Aorta (tissue), 5 donors: ENCODE measurements at places on chromosomes 16 and 17. TPM values are rescaled to one million over a fixed set of nuclear protein-coding genes. Genes with fewer than 3 reads are reported as not detected.

GRCh38 chr16:66953462-66954096 lies 7.5 kb upstream of the CES3 start:
- no peak overlapping the region for H3K27ac ChIP-seq
- H3K4me3 ChIP-seq = no peak overlapping the region
- no peaks in the 10 kb centered on the region for H3K4me1 ChIP-seq
- no peaks in the 10 kb centered on the region for H3K27me3 ChIP-seq
- DNase-seq = no peak
- no peaks in the 10 kb centered on the region for H3K36me3 ChIP-seq

GRCh38 chr16:64365448-64365931 lies 756.4 kb downstream of the CDH11 start:
- H3K4me1 ChIP-seq = no peaks in the 10 kb centered on the region
- no peaks in the 10 kb centered on the region for H3K27me3 ChIP-seq
- DNase-seq = no peak

Gene BLMH
- total RNA-seq = 28.5 TPM

DNA sequence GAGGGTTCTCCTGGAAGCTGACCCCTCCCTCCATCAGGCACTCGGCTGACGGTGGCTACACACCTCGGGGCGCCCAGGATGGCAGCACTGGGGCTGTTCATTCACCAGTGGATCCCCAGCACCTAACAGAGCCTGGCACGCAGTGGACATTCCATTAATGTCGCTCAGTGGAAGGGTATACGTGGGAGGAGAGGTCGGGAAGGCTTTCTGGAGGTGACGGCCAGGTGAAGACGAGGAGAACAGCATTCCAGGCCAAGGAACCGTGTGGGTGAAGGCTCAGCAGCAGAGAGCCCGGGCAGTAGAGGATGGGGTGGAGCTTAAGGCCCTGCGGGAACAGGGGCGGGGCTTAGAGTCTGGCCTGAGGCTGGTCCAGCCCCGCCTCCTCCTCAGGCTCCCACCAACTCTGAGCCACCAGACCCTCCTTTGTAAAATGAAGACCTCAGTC lies 2.5 kb upstream of the HS3ST6 start:
- no peak overlapping the region for H3K27ac ChIP-seq
- no peaks in the 10 kb centered on the region for H3K36me3 ChIP-seq
- no peak overlapping the region for H3K4me3 ChIP-seq
- H3K4me1 ChIP-seq = no peaks in the 10 kb centered on the region

- H3K27ac ChIP-seq = no peak overlapping the region
- H3K27me3 ChIP-seq = peaks cover 3% of the 10 kb centered on the region
- DNase-seq = no peak
- H3K4me3 ChIP-seq = no peak overlapping the region
- no peaks in the 10 kb centered on the region for H3K4me1 ChIP-seq
- H3K36me3 ChIP-seq = no peaks in the 10 kb centered on the region
These were observed 6.8 kb downstream of the CDK10 start for GRCh38 chr16:89693289-89693731.

DNA sequence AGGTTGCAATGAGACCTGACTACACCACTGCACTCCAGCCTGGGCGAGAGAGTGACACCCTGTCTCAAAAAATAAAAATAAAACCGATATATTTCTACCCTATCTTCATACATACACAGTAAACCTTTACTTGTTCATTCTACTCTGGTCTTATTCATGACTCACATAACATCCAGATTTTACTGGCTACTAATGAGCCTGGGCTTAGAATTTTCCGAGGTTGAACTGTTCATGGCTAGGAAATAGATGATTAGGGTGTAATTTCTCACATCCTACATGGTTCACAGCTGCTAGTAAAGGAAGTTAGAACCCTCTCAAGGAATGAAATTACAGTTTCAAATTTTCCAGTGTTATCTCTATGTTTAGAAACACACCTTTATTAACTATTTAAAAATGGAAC lies 14.7 kb downstream of the GSPT1 start:
- H3K27me3 ChIP-seq = no peaks in the 10 kb centered on the region
- DNase-seq = no peak
- H3K4me3 ChIP-seq = no peak overlapping the region
- no peaks in the 10 kb centered on the region for H3K4me1 ChIP-seq

GRCh38 chr16:9805109-9805508 lies 377.1 kb downstream of the GRIN2A start:
- H3K4me3 ChIP-seq = no peak overlapping the region
- no peaks in the 10 kb centered on the region for H3K36me3 ChIP-seq
- H3K4me1 ChIP-seq = no peaks in the 10 kb centered on the region
- no peak overlapping the region for H3K27ac ChIP-seq
- no peaks in the 10 kb centered on the region for H3K27me3 ChIP-seq
- DNase-seq = no peak

- H3K36me3 ChIP-seq = peaks cover 19% of the 10 kb centered on the region
- no peaks in the 10 kb centered on the region for H3K27me3 ChIP-seq
- no peak overlapping the region for H3K4me3 ChIP-seq
- no peak for DNase-seq
These were observed 21.5 kb upstream of the MC1R start for GRCh38 chr16:89897204-89897603.

DNA sequence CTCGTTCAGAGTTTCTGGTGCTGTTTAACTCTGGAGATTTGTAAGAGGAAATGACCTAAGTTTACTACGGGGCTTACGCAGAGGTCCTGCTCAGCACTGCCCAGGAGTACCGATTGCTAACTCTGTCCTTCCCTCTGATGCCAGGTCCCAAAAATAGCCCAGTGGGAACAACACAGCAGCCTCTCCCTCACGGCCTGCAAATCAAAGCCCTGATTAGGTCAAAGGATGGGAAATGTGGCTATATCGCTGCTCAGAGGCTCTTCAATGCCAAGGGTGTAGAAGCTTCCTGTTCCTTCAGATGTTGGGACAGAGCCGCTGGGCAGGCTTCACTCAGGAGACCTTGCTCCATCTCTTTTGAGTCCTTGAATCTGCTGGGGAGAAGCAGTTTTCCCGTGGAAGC lies 174.2 kb upstream of the KCNJ16 start:
- no peak overlapping the region for H3K4me3 ChIP-seq
- no peaks in the 10 kb centered on the region for H3K36me3 ChIP-seq
- no peaks in the 10 kb centered on the region for H3K4me1 ChIP-seq
- H3K27ac ChIP-seq = no peak overlapping the region
- H3K27me3 ChIP-seq = no peaks in the 10 kb centered on the region
- DNase-seq = no peak

Gene KRTAP4-5
- total RNA-seq = not detected

- H3K36me3 ChIP-seq = no peaks in the 10 kb centered on the region
- H3K4me3 ChIP-seq = no peak overlapping the region
- no peaks in the 10 kb centered on the region for H3K27me3 ChIP-seq
- no peaks in the 10 kb centered on the region for H3K4me1 ChIP-seq
- DNase-seq = no peak
- no peak overlapping the region for H3K27ac ChIP-seq
These were observed 169.3 kb upstream of the AXIN2 start for GRCh38 chr17:65730711-65731169.

Gene PERCC1
- total RNA-seq = not detected

DNA sequence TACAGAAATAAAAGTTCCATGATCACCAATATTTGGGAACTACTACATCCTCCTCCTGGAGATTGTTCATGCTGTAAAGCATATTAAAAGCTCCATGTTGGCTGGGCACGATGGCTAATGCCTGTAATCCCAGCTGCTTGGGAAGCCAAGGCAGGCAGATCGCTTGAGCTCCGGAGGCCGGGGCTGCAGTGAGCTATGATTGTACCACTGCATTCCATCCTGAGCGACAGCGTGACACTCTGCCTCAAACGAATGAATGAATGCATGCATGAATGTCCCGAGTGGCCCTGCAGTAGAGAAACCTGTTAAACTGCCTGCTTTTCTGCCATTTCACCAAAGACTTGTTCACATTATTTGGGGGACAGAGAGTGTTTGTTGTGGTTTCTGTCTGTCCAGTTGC lies 15.0 kb downstream of the CNEP1R1 start:
- H3K27ac ChIP-seq = no peak overlapping the region
- no peaks in the 10 kb centered on the region for H3K36me3 ChIP-seq
- H3K4me1 ChIP-seq = no peaks in the 10 kb centered on the region
- DNase-seq = no peak
- no peak overlapping the region for H3K4me3 ChIP-seq

DNA sequence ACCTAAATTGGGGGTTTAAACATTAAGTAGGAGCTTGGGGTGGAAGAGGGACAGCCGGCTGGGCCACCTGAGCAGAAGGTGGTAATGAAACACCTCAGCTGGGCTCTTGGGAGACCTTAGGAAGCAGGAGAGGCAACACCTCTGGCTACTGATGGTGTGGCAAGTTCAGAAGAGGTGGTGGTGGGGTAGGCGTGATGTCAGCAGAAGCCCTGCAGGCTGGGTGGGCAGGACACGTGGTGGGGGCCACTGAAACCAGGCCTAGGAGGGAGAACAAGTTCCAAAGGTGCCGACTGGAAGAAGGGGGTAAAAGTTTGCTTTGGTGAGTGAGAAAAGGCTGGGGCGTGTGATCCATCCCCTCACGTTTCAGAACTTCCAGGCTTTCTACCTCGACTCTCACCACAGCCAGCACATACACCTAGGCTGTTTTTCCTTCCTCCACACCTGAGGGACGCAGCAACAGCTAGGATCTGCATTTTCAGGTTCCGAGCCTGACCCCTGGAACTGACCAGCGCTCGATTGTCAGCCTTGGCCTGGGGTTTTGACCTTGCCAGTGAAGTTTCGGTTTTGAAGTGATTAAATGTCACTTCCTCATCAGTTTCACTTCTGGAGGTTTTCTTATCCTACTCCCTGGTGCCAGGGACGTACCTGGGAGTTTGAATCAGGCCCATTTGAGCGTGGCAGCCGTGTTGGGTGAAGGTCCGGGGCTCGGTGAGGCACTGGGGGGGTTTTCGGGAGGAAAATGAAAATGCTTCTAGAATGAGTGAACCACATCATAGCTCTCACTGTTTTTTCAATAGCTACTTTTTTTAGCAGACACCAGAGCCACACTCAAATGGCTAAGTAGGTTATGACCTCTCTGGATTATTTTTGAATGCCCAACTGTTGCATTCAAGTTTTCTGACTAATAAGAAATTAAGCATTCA lies 10.0 kb downstream of the SNN start:
- H3K27ac ChIP-seq = peak overlapping the region; percentile 5
- no peak overlapping the region for H3K4me3 ChIP-seq
- H3K27me3 ChIP-seq = no peaks in the 10 kb centered on the region

- H3K27me3 ChIP-seq = no peaks in the 10 kb centered on the region
- H3K36me3 ChIP-seq = no peaks in the 10 kb centered on the region
- H3K4me3 ChIP-seq = peak within 1 kb of the TSS; percentile 71
- DNase-seq = peak; percentile 97
- no peaks in the 10 kb centered on the region for H3K4me1 ChIP-seq
These were observed at the start of gene CNEP1R1 for GRCh38 chr16:50024684-50025536. TSS of gene CNEP1R1 (plus strand) at chr16:50025225. CDS start at chr16:50025316, 91 bp downstream.

Gene ASPHD1
- 0.39 TPM for total RNA-seq

- H3K4me3 ChIP-seq = no peak overlapping the region
- H3K27ac ChIP-seq = no peak overlapping the region
- no peaks in the 10 kb centered on the region for H3K27me3 ChIP-seq
- H3K36me3 ChIP-seq = no peaks in the 10 kb centered on the region
These were observed 246.6 kb upstream of the DYNLRB2 start for GRCh38 chr16:80294172-80294571.

Gene LPO
- not detected for total RNA-seq

- DNase-seq = peak; percentile 87
- no peak overlapping the region for H3K4me3 ChIP-seq
- H3K4me1 ChIP-seq = no peaks in the 10 kb centered on the region
- H3K27me3 ChIP-seq = no peaks in the 10 kb centered on the region
These were observed 5.4 kb upstream of the NFATC3 start for GRCh38 chr16:68079626-68080344.

- no peak overlapping the region for H3K4me3 ChIP-seq
- H3K27ac ChIP-seq = no peak overlapping the region
- peak; percentile 47 for DNase-seq
- no peaks in the 10 kb centered on the region for H3K36me3 ChIP-seq
- no peaks in the 10 kb centered on the region for H3K4me1 ChIP-seq
These were observed 23.8 kb upstream of the KCNJ12 start for GRCh38 chr17:21352221-21352980.

- no peak overlapping the region for H3K4me3 ChIP-seq
- DNase-seq = no peak
- no peaks in the 10 kb centered on the region for H3K4me1 ChIP-seq
- H3K27ac ChIP-seq = no peak overlapping the region
- no peaks in the 10 kb centered on the region for H3K27me3 ChIP-seq
- no peaks in the 10 kb centered on the region for H3K36me3 ChIP-seq
These were observed 2112.8 kb downstream of the TP53TG3F start for GRCh38 chr16:35572186-35572585.

DNA sequence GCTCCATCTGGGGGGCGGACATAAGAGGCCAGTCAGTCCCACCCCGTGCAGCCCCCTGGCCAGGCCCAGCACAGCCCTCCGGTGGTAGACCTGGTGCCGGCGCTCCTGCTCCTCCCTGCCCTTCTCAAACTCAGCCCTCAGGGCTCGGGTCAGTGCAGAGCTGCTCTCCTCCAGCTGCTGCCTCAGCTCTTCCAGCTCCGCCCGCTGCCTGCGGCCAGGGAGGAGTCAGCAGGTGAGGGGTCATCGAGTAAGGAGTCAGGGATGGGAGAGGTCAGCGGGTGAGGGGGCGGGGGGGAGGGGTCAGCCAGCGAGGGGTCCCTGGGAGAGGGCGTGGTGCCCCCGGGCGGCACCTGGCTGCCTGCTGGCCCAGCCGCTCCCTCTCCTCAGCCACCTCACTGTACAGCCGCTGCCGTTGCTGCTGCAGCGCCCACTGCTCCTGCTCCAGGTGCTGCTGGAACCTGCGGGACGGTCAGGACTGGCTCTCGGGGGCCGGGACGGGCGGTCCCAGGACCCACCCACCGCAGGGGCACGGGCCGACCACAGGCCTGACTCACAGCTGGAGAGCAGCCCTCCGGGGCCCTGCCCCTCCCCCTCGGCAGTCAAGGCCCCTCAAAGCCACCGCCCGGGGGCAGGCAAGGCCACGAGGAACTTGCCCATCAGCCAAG lies 26.5 kb upstream of the AATK start:
- H3K4me3 ChIP-seq = no peak overlapping the region
- DNase-seq = no peak
- H3K36me3 ChIP-seq = no peaks in the 10 kb centered on the region
- no peaks in the 10 kb centered on the region for H3K4me1 ChIP-seq

GRCh38 chr16:65445313-65446260 lies 323.7 kb upstream of the CDH11 start:
- no peaks in the 10 kb centered on the region for H3K27me3 ChIP-seq
- H3K36me3 ChIP-seq = no peaks in the 10 kb centered on the region
- H3K4me1 ChIP-seq = no peaks in the 10 kb centered on the region
- no peak for DNase-seq

Gene PRDM7
- not detected for total RNA-seq

Gene FBXW10B
- total RNA-seq = 1.7 TPM

GRCh38 chr17:77926981-77927380 lies 31.5 kb upstream of the TNRC6C start:
- no peaks in the 10 kb centered on the region for H3K36me3 ChIP-seq
- no peak for DNase-seq
- H3K27me3 ChIP-seq = no peaks in the 10 kb centered on the region
- H3K4me1 ChIP-seq = no peaks in the 10 kb centered on the region

DNA sequence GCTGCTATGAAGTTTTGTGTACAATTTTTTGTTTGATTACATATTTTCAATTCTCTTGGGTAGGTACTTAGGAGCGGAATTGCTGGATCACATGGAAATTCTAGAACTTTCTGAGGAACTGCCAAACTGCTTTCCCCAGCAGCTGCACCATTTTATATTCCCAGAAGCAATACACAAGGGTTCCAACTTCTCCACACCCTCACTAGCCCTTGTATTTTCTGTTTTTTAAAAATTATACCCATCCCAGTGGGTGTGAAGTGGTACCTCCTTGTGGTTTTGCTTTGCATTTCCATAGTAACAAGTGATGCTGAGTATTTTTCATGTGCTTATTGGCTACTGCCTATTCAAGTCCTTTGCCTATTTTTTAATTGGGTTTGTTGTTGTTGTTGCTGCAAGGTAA lies 20.9 kb downstream of the NACA2 start:
- H3K4me3 ChIP-seq = no peak overlapping the region
- H3K27ac ChIP-seq = no peak overlapping the region
- DNase-seq = no peak
- no peaks in the 10 kb centered on the region for H3K36me3 ChIP-seq
- no peaks in the 10 kb centered on the region for H3K4me1 ChIP-seq
